ENCODE measurements at places on chromosomes 2 and 18. TPM values are rescaled to one million over a fixed set of nuclear protein-coding genes. Genes with fewer than 3 reads are reported as not detected.

Gene FBXO36
- polyA plus RNA-seq, result 0.86 TPM

Gene GKN2
- polyA plus RNA-seq, result not detected

Gene IL36A
- polyA plus RNA-seq, result not detected

Gene ADRA2B
- polyA plus RNA-seq, result 0.05 TPM

Gene NAGK
- polyA plus RNA-seq, result 60.0 TPM
